NCI-H1092 (cell line): ENCODE measurements at places on chromosomes 16 and 17.
A peak's percentile ranks its signal among the peaks of the same experiment; 100 is the strongest.

- no peak for DNase-seq
Observed at GRCh38 chr17:39096508-39097149, 54.8 kb downstream of the PLXDC1 start.

DNA sequence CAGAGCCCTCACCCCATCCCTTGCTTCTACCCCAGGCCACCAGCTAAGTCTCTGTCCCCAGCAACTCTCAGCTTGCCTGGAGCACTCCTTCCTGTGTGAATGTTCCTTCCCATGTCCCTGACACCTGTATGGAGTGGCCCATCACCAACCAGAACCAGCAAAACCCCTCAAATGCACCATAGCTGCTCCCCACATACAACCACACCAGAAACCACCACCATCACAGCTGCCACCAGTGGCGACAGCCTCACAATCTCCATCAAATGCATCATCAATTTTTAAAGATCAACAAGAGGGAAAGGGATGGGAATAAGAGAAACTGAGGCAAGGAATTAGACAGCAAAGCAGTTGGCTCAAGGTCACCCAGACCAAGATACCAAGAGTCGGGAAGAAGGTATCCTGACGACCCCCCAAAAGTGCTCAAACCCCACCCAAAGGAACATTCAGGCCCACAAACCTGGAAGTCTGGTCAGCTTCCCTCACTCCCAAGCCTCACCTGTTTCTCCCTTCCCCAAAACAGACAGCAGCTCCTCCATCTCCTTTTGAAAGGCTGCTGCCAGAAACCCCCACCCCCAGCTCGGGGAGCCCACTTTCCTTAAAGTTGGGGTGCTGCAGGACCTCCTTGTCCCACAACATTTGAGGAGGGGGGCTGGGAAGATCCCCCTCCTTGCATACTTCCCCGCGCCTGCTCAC, 1.8 kb downstream of the SRCIN1 start:
- no peak for DNase-seq

DNA sequence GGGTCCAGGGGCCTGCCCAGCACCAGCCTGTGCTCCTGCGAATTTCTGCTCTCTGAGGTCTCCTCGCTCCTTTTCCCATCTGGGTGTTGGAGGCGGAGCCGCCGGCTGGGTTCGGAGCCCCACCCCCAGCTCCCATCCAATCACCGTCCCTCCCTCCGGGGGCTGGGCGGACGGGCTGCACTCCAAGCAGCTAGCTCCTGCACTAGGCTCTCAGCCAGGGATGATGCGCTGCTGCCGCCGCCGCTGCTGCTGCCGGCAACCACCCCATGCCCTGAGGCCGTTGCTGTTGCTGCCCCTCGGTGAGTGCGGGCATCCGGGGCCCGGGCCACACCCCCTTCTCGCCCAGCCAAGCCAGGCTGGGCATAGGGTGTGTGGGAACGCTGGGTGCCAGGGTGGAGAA, at the start of gene NRN1L:
Gene NRN1L (plus strand): TSS at position 202 of the 400 bp plus-strand sequence. CDS start 19 bp downstream, at position 221.
- DNase-seq, result no peak

DNA sequence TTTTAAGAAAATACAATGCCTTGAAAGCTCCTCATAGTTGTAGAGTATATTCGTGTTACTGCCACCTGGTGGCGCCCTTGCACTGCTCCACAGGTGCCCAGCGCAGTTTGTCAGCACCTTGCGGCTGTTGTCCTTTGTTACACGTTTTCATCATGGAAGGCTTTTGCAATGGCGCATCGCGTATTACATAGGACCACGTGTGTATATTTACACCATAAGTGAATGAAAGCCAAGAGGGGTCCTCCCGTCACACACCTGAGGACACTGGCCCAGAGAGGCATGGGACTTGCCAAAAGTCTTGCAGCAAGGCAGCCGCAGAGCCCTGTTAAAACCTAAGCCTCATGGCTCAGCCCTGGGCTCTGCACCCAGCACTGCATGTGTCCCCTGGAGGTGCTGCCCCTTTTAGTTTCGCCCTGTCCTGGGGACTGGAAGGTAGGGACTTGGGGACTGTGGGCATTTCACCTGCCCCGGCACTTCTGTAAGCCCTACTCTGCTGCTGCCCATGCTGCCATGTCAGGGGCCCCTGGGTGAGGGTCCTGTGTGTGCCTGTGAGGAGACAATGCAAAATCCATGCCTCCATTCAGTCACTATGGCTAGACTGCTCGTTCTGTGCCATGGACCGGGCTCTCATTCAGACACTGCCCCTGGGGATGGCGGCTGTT, 24.3 kb downstream of the POLR3E start:
- peak; percentile 33 for DNase-seq

DNA sequence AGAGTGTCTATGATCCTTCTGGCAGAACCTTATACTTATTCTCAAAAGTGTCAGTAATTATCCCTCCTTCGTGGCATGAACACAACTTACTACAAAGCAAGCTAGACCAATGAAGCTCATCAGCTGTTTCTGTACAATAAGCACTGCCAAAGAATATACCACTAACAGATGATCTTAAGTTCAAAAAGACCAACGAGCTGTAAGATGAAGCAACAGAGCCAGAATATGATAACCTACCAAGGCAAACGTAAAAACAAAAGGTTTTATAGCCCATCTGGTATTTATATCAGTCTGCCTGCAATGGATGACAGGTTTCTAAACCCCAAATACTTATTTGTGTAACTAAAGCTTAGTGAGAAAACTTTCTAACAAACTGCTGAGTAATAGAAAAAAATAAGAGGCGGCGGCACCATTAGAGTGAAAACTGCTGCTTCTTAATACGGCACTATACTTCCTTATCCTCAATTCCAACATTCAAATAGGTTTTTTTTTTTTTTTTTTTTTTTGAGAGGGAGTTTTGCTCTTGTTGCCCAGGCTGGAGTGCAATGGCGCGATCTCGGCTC, 22.1 kb downstream of the NME2 start:
- no peak for DNase-seq

DNA sequence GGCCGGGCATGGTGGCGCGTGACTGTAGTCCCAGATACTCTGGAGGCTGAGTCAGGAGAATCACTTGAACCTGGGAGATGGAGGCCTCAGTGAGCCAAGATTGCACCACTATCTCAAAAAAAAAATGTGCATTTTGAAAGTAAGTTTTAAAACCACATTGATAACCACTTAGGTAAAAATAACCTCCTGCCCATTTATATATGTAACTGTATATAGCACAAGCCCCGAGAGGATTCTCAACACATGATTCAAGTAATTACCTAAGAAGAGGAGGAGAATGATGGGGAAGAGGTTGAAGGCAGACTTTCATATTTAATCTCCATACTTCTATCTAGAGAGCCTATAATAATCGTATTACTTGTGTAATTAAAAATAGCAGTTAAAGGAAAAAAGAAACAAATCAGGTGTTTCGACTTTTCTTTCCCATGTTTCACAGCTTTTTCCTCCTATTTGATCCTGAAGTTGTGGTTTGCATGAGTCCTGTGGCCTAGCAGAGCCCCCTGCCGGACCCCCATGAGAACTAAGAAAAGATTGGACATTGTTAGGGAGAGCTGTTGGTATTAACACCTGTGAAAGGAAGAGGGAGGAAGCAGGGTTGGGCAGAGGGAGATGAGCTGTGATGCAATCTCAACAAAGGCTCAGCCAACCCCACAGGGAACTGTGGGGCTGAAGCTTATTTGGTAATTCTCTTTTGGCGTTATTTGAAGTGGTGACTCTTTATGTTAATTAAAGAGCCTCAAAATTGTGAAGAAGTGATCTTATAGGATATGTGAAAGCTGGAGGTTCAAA, 22.1 kb downstream of the PMFBP1 start:
- DNase-seq, result no peak

DNA sequence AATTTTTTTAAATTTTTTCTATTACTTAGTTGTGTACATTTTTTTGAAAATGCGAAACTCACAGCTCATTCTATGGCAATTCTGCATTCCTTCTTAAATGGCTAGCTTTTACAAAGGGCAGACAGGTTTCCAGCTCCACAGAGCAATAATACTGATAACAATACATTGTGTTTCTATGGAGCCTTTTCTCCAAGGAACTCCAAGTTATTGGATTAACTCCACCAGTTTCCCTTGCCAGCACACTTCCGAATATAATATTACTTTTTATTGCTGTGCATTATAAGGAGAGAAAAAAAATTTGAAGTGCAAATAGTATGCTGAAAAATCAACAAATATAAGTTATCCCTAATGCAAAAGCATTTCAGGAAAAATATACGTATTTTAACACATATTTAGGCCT, 127.5 kb upstream of the PSMD7 start:
- DNase-seq, result no peak

DNA sequence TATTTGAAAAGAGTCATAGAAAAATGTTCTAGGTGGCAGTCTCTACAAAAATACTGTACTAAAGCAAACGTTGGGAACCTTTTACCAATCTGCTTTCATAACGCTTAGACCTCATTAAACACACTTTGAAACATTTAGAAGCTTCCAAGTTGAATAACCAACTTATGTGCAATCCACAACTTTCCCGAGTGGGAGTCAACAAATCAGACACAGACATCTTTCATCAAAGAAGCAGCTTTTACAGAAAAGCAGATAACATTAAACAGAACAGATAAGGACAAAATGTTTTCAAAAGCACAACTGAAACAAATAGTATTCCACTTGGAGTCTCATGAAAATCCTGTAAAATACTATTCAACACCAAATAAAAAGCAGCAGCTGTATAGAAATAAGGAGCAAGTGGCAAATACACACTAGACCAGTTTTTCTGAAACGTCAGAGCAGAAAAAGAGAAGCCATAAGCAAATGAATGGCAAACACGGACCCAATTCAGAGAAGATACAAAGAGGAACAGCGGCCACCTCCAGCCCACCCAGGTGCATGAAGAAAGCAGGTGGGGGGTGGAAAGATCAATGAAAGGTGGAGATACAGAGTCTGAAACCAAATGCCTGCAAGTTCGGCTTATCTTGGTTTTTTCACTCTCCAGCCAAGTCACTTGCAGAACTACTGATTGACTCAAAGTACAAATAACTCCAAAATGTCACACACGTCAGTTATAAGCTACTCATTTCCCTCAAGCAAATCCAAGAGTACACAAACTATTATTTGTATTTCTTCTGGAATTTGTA, 18.4 kb upstream of the FBF1 start:
- no peak for DNase-seq

DNA sequence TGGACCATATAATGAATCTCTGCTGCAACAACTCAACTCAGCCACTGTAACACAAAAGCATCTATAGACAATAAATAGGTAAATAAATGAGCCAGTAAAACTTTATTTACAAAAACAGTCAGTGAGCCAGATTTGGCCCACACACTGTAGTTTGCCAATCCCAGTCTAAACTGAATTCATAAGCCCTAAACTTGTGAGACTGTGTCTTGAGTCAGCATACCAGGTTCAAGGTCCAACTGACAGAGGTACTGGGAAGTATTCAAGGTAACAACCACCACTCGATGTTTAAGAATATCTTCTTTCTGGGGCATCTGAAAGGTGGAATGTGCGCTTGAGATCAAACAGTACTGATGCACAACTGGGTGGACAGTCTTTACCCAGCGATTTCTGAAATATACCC, 94.2 kb downstream of the HELZ start:
- no peak for DNase-seq

DNA sequence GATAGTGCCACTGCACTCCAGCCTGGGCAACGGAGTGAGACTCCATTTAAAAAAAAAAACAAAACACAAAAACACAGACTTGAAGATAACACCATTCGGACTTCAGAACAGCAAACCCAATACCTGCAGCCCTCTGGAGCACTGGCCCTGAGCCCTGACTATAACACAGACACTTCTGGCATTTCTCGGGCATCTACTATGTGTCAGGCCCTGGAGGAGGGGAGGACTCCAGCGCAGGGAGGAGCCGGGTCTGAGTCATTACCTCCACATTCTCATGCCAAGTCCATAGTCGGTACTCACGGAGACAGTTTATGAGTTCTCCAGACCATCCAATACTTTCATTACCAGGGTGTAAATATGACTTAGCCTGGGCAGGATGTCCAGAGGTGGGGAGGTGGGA, 48.8 kb downstream of the PITPNM3 start:
- no peak for DNase-seq

DNA sequence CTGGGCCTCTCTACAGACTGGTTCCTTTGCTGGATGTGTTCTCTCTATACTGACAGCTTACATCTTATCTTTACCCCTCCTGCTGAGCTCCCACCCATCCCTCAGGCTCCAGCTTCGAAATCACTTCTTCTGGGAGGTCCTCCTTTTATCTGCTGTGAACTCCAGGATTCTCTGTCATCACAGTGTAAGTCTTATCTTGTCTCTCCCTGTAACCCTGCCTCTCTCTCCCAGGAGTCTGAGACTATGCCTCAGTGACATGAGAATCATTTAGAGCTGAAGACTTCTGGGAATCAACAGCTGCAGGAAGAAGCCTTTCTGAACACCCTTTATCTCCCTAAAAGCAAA, 148.1 kb upstream of the HS3ST3A1 start:
- no peak for DNase-seq

- DNase-seq, result no peak
Observed at GRCh38 chr17:28887871-28888471, 9.6 kb downstream of the FLOT2 start.

GRCh38 chr17:71762526-71762925, 358.3 kb upstream of the SOX9 start:
- DNase-seq, result no peak

GRCh38 chr17:66386498-66387351, 84.3 kb downstream of the PRKCA start:
- DNase-seq, result no peak

DNA sequence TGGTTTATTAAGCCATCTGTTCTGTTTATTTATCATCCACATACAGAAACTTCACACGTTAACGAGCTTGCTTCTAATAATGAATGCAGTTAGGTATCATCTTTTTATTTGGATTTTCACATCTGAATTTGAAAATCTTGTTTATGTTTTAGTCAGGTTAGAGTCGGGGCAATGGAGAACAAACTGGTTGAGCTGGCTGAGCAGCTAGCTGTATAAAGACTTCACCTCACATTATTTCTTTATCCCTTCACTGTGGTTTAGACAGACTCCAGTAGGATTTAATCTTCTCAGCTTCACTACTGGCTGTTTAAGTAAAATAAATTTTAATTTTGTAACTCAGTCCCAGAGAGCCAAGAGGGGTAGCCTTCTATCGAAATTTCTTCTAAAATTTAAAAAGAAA, 415.9 kb downstream of the RBFOX1 start:
- no peak for DNase-seq

DNA sequence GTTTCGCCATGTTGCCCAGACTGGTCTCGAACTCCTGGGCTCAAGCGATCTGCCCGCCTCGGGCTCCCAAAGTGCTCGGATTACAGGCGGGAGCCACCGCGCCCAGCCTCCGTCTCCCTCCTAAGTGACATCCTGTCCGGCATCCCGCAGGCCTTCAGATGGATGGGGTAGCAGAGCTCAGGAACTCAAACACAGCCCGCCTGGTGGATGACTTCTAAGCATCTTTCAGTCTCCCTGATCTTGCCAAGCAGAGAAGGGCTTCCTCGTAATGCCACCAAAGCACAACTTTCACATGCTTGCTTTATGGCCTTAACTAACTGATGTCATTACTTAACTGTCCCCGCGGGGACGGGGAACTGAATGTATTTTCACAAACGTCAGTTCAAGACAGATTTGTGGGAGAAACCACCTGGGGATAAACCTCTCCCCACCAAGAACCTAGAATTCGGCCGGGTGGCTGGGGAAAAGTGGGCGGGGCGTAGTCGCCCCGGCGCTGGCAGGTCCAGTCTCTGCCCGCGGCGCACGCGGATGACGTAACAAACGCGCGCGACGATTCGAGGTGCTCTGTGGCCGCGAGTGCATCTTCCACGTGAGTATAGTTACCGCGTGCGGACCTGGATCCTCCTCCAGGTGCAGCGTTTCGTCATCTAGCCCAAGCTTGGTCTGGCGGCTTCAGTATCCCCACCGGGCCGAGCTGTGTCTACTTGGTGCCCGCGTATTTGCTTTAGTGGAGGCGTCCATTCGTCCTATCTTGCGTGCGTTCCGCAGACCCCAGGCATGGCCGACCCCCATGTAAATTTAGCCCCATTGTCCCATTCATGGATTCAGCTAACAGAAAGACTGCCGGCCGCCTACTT, at the start of gene PFAS:
Gene PFAS (plus strand): TSS at position 539 of the 857 bp plus-strand sequence. CDS start 4,649 bp downstream, outside the sequence.
- DNase-seq, result peak; percentile 80
